ENCODE measurements at places on chromosomes 5 and 9.
A peak's percentile ranks its signal among the peaks of the same experiment; 100 is the strongest.

DNA sequence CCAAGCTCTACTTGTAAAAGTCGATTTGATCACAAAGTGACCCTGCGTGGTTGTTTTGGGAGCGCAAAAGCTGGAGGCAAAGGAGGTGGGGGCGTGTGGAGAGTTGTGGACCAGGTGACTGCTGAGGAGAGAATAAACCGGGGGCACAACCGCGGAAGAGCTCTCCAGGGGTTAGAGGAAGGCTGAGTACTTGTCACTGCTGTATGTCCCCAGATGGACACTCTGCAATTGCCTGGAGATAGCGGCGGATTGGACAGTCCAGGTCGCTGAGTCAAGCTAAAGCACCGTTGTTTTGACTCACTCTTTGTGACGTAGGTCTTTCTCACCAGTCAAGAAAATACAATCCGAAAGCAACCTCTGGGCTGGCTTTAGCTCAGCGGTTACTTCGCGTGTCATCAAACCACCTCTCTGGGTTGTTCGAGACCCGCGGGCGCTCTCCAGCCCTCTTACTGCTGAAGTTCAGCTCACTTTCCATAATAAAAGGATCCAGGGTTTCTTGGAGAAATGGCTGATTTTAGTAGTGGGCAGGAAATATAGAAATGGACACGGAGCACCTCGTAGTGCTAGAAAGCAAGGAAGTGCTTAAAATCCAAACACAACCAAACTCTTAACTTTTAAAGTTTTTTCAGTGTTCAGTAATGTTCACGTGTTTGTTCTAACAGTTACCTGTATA, 25.7 kb downstream of the ZMAT2 start:
- peak; percentile 59 for DNase-seq

DNA sequence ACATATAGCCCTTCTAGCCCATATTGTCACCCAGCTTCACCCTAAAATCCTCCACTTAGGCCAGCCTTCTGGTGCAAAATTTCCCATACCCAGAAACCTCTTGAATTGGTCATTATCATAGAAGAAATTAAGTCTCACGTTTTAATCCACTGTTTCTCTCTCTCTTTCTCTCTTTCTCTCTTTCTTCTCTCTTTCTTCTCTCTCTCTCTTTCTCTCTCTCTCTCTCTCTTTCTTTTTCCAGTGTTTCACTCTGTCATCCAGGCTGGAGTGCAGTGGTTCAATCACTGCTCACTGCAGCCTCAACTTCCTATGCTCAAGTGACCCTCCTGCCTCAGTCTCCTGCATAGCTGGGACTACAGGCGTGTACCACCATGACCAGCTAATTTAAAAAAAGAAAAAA, 363.4 kb downstream of the TMEM167A start:
- DNase-seq, result no peak

GRCh38 chr5:55104036-55104772, 1.8 kb downstream of the GZMA start:
- no peak for DNase-seq

GRCh38 chr9:136597141-136597885, 51.5 kb upstream of the NOTCH1 start:
- DNase-seq, result no peak

DNA sequence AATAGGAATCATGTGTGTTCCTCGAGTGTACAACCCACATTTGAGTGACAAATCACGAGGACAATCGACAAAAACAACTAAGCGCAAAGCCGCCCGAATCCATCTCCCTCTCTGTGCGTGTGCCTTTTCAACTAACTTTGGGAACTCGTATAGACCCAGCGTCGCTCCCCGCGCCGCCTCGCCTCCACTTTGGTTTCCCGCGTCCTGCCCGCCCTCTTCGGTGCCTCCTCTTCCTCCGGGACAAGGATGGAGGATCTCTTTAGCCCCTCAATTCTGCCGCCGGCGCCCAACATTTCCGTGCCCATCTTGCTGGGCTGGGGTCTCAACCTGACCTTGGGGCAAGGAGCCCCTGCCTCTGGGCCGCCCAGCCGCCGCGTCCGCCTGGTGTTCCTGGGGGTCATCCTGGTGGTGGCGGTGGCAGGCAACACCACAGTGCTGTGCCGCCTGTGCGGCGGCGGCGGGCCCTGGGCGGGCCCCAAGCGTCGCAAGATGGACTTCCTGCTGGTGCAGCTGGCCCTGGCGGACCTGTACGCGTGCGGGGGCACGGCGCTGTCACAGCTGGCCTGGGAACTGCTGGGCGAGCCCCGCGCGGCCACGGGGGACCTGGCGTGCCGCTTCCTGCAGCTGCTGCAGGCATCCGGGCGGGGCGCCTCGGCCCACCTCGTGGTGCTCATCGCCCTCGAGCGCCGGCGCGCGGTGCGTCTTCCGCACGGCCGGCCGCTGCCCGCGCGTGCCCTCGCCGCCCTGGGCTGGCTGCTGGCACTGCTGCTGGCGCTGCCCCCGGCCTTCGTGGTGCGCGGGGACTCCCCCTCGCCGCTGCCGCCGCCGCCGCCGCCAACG, at the start of gene GPR150:
Gene GPR150, plus strand, starts transcription at position 58 of the 840 bp plus-strand sequence. Its CDS starts 189 bp downstream, at position 247.
- DNase-seq, result peak; percentile 67

All from stimulated activated naive B cell treated with anti-CD40 and anti-IgM and Interleukin-4, amounts not matched to agents 10 μg/mL and 1 μg/mL and 100 μg/mL, for 72 hours (primary cell).